ENCODE measurements at places on chromosomes 7 and 10.

DNA sequence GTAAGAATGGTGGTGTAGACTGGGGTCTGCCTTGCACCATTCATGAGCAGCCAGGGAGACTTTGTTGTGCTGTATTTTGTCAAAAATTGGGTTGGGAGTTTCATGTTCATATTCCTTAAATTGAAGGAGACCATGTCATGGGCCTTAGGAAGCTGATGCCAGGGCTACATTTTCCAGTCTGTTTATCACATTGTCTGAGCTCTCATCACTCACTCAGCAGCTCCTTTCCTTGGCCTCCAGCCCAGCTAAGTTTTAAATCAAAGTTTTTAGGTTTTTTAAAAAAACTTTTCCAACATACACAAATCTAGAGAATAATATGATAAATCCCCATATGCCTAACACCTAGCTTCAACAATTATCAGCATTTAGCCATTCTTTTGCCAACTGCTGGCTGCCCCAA lies 12.6 kb upstream of the FAM13C start:
- no peak for DNase-seq

GRCh38 chr10:35237766-35238512 lies 98.4 kb upstream of the CCNY start:
- DNase-seq: no peak

DNA sequence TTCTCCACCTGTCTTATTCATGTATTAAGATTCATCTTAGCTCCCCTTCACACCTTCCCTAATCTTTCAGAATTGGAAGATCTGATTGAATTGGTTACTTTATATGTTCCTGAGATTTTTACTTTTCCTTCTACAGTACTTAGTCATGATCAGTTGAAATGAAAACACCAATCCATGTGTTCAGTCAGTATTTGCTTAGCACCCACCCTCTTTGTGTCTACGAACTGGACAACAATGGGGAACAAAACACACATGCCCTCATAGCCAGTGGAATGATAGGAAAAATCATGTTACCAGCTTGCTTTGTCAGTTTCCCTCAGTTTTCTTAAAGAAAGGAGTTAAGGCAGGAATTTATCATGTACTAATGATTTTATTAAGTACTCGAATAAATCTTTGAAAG lies 2.0 kb downstream of the MASTL start:
- no peak for DNase-seq

DNA sequence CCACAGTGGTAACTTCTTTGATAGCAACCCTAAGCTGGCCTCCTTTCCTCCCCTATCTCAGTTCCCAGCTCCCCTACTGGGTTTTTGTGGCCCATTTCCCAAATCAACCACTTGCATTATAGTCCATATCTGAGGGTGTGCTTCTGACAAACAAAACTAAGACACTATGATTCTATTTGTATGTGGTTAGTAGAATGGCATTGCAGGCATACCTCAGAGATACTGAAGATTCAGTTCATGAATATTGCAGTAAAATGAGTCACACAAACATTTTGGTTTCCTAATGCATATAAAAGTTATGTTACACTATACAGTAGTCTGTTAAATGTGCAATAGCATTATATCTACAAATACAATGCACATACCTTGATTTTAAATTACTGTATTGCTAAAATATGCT lies 15.4 kb upstream of the TMEM243 start:
- no peak for DNase-seq

DNA sequence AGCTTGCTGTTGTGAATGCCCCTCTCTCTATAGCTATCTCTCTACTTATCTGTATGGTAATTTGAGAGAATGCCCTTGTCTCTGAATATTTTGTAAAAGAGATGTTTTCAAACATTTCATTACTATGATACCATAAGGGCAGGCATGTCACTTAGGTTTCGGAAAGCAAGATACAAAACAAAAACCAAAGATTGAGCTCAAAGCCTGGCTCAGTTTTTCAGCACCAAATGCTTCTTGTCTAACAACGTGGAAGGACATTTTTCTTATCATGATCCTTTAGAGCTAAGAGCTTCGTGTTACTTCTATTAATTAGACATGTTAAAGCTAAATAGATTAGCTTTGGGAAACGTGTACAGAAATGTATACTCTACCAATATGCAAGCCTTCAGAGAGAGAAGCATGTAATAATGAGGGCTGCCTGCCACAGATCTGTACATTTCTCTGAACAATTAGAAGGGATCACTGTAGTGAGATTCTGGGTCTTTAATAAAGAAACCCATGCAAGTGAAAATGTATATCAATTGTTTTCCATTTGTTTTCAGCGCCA lies 148.9 kb downstream of the ARID5B start:
- no peak for DNase-seq

DNA sequence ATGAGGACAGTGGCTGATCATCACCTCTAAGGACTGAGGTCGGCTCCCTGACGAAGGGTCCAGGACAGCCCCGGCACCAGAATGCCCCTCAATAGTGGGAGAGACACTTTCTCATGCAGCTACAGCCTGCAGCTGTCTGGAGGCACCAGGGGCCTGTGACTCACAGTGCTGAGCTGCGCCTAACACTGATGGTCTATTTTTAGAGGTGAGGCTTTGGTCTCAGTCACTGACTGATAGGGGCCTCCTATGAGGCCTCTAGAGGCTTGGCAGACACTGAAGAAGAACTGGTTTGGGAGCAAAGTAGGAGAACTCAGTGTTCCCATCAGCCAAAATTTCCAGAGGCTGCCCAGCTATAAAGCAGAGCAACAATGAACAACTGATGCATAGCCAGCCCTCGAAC lies 130.1 kb downstream of the COBL start:
- no peak for DNase-seq

- DNase-seq: no peak
These were observed 84.2 kb downstream of the REEP3 start for GRCh38 chr10:63605197-63605967.

DNA sequence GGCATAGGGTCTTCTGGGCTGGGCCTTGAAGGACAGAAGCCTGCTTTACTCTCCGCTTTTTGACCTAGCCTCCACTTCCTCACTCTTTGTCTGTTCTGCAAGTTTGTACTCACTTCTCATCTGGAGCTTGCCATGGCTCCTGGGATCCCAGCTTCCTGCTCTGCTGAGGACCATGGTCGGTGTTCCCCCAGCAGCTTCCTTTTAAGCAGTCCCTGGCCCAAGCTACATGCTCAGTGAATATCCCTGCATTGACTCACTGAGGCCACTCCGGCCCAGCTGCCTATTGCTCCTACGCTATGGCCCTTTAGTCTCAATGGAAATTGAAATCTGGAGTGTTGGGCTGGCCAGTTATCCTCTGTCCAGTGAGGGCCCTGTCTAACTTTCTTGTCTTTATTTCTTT lies 427.7 kb downstream of the RPS24 start:
- DNase-seq: no peak

- no peak for DNase-seq
These were observed 1.8 kb downstream of the SEPTIN7 start for GRCh38 chr7:35802649-35803048.

DNA sequence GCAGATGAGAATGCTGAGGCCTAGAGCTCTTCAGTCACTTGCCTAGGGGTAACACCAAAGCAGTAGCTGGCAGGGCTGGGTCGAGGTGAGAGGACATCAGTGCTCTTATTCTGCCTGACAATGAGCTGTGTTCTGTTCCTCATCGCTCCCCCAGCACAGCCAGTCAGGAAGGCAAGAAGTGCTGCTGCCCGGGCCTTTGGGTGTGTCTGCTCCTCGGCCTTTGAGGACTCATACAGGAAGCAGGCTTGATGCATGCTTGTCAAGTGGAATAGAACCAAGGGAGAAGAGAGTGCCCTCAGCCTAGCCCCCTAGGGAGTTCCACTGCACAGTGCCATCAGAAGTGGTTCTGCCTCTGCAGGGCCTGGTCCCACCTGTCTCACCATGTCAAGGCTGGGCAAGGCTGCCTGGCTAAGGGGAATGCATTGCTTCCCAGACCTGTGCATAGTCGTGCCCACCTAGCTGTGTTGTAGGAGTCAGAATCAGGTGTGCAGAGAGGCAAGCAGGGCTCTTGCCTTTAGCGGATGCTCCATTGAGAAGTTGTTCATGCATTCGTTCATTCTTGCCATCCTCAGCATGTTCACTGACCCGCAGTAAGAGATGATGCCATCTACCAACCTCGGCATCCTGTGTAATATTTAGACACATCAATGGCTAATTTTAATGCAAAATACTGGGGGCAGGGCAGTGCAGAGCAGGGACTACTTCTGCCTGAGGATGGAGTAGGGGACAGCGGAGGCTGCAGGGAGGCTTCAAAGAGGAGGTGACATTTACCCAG lies 156.6 kb downstream of the RPS24 start:
- no peak for DNase-seq

GRCh38 chr7:105734233-105734632 lies 142.2 kb downstream of the ATXN7L1 start:
- no peak for DNase-seq

- DNase-seq: no peak
These were observed 17.6 kb upstream of the C10orf105 start for GRCh38 chr10:71737001-71737833.

DNA sequence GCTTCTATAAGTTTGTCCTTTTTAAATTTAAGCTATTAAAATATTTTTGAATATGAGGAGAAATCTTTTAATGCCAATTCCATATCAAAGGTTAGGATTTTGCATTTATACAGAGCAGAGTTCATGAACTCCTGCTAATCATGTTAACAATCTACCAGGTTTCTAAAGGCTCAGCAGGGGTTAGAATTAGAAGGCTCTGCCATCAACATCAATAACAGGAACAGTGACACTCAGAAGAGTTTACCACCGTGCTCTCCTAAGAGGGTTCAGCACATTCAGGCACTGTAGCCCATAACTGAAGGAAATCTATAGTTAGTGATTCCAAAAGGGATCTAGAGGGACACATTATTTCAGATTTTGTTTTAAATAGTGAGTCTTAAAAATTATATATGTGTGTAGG lies 100.1 kb downstream of the HOXA1 start:
- DNase-seq: no peak

DNA sequence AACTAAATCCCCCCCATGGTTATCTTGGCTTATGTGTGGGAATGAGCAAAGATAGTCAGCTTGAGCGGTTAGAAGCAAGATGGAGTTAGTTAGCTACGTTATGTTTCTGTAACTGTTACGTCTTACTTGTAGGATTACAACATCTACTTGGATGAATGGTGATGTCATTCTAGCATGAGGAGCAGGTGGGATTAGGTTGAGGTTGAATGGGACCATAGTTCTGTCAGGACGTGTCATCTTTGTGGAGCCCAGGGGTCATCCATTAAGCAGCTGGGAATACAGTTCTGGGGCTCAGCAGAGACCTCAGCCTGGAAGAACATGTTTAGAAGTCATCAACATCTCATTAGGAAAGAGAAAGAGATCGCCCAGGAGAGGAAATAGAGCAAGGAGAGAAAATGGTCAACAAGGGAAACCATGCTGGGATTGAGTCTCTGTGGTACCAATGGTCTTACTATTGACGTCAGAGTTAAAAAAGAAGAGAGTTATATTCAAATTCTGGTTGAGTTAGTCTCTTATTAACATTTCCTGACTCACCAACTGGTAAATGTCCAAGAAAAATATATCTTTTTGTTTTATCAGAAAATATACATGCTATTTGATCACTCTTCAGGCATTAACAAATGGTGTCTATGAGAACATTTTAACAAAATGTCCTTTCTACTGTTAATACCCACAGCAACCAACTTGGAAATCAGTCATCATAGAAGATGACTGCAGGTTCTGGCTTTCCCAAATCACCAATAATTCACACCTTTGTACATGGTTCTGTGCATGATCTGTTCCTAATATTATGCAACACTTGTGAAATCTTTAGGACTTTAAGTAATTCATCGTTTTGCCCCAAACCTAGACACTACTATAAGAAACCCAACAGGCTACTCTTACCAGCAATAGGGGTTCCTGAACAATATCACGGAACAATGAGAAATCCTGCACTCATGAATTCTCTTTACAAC lies 96.9 kb downstream of the KIAA1217 start:
- no peak for DNase-seq

DNA sequence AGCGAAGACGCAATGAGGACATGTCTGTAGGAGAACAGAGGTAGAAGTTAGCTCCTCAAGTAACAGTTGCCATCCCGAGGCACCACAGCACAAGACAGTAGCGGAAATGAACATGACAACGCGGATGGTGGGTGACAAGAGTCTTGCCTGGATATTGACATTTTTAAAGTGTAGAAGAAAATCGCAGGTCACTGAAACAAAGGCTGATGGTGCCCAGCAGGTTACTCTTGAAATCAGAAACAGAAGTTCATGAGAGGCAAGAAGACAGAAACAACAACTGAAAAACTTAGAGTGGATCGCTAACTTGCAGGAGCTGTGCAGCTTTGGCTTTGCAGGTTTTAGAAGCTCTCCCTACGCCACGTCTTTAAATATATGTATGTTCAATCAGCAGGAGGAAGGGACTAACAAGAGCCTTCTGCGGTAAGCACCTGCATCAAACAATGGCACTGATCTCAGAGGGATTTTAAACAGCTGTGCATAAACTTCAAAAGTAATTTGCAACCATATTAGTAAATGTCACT lies 1.8 kb downstream of the PRKCQ start:
- DNase-seq: no peak

DNA sequence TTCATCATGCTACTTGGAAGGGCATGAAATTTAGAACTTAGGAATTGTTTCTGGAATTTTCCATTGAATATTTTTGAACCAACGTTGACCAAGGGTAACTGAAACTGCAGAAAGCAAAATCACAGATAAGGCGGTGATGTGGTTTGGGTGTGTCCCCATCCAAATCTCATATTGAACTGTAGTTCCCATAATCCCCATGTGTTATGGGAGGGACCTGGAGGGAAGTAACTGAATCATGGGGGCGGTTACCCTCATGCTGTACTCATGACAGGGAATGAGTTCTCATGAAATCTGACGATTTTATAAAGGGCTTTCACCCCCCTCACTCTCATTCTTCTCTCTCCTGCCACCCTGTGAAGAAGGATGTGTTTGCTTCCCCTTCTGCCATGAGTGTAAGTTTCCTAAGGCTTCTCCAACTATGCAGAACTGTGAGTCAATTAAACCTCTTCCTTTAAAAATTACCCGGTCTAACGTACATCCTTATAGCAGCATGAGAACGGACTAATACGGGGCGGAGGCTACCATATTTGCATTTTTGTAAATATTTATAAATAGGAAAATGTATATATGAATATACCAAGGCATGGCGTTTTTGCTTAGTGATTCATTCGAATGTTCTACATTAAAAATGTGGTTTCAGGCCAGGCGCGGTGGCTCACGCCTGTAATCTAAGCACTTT lies 12.4 kb downstream of the NMT2 start:
- no peak for DNase-seq

GRCh38 chr10:78394047-78394446 lies 360.4 kb downstream of the RPS24 start:
- DNase-seq: no peak

- peak; percentile 20 for DNase-seq
These were observed 107.3 kb upstream of the STARD3NL start for GRCh38 chr7:38070718-38071117.

GRCh38 chr7:124033095-124033806 lies 384 bp upstream of the TMEM229A start:
- no peak for DNase-seq
